Stimulated activated CD8-positive, alpha-beta memory T cell treated with anti-CD3 and anti-CD28 coated beads, Interleukin-2, amount 100 ng/mL, for 1 hour (primary cell): ENCODE measurements at places on chromosomes 7 and 10.

GRCh38 chr7:157439761-157440160 lies 103.0 kb downstream of the DNAJB6 start:
- DNase-seq = no peak

DNA sequence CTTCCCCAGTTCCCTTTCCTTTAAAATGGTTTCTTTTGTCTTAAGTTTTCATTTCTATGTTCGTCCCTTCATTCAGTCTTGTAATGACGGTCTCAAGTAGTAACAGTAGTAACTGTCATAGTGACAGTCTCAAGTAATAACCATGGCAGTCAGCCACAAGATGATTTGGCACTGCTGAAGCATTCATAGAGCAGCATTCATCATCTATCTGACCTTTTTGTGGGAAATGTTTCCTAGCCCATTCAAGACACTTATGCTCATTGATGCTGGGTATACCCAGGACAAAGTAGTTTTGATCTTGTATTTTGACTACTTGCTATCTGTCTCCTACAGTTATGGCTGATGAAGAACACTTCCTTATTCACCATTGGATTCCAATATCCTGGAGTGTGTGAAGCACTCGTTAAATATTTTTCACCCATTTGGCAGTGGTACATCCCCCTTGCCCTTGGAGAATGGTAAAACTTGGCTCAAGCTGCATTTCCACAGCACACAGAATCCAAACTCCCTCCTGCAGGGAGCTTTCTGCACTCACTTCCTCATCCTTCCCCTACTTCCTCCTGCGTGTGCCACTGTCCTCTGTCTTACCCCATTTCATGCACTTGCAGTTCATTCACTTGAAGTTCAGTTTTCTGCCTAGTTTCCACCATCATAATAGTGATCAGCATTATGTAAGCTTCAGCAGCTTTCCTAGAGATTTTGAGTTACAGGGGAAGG lies 19.0 kb downstream of the GIMAP4 start:
- no peak for DNase-seq

GRCh38 chr7:4270268-4270667 lies 411.8 kb upstream of the FOXK1 start:
- DNase-seq = no peak

DNA sequence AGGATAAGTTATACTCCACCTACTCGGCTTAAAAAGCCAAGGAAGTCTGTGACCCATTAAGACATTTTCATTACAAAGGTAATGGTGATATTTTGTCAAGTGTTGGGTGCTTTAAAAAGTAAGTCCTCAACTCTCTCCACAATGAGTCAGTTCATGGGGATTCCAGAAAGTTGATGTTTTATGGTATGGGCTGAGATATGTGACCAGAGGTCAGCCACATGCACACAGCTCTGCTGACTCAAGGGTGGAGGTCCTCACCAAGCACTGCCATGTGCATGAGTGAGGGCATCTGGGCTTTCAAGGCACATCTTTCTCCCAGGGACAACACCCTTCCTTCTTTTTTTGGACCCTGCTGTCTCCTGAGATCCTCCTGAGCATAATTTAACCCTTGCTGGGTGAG lies 292.9 kb downstream of the PTEN start:
- DNase-seq = no peak

DNA sequence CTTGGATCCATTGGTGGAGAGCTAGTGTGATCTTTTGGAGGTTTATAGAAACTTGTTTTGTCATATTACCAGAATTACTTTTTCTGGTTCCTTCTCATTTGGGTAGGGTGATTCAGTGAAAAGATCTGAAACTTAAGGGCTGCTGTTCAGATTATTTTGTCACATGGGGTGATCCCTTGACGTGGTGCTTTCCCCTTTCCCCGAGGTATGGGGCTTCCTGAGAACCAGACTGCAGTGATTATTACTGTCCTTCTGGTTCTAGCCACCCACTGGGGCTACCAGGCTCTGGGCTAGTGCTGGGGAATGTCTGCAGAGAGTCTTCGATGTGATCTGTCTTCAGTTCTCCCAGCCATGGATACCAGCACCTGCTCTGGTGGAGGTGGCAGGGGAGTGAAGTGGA lies 1030.0 kb downstream of the GRM8 start:
- DNase-seq = no peak

DNA sequence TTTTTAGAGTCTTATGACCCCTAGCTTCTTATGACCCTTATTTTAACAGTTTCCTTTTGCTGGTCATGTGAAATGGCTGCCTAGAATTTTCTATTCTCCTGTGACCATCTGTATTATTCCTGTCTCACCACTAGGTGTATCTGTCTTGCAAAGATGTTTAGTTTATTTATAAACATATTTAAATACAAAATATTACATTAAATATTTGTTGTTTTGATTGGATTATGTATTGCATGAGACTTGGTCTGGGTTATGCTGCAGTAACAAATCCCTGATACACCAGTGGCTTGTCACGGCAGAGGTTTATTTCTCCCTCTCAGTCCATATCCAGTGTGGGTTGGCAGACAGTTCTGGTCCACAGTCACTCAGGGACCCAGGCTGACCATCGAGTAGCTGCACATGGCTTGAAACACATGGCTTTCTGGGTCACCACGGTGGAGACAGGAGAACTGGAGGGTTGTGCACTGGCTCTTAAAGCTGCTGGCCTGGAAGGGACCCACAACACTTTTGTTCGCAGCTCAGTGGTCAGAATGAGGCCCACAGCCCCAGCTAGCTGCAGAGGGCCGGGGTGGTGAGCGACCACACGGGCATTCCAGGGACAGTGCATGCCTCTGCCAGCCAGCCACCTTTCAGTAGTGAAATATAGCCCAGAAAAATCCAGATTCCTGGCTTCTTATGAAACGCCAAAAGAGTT lies 7.4 kb downstream of the RASSF4 start:
- DNase-seq = no peak
